ENCODE measurements at places on chromosomes 2 and 18.
A peak's percentile ranks its signal among the peaks of the same experiment; 100 is the strongest.

- DNase-seq = no peak
Measured at GRCh38 chr2:54572636-54573536, 116.8 kb downstream of the SPTBN1 start.

DNA sequence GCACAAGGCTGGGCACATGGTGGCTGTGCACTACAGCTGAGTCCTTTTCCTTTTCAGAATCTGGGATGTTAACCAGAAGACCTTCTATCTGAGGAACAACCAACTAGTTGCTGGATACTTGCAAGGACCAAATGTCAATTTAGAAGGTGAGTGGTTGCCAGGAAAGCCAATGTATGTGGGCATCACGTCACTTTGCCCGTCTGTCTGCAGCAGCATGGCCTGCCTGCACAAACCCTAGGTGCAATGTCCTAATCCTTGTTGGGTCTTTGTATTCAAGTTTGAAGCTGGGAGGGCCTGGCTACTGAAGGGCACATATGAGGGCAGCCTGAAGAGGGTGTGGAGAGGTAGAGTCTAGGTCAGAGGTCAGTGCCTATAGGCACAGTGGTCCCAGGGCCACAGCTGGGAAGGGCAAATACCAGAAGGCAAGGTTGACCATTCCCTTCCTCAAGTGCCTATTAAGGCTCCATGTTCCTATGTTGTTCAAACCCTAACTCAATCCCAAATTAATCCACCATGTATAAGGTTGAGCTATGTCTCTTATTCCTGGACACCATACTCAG is 2.2 kb downstream of the IL1RN start:
- no peak for DNase-seq

DNA sequence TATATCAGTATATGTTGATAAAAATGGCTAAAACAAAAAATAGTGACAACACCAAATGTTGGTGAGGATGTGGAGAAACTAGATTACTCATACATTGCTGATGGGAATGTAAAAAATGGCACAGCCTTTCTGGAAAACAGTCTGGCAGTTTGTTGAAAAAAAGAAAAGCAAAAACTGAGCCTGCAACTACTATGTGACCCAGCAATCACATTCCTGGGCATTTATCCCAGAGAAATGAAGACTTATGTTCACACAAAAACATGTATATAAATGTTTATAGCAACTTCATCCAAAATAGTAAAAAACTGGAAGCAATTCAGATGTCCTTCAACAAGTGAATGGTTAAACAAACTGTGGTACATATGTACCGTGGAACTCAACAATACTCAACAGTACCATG is 7.5 kb upstream of the KDSR start:
- DNase-seq = no peak

GRCh38 chr2:221571551-221572218 is 419 bp downstream of the EPHA4 start:
- no peak for DNase-seq

DNA sequence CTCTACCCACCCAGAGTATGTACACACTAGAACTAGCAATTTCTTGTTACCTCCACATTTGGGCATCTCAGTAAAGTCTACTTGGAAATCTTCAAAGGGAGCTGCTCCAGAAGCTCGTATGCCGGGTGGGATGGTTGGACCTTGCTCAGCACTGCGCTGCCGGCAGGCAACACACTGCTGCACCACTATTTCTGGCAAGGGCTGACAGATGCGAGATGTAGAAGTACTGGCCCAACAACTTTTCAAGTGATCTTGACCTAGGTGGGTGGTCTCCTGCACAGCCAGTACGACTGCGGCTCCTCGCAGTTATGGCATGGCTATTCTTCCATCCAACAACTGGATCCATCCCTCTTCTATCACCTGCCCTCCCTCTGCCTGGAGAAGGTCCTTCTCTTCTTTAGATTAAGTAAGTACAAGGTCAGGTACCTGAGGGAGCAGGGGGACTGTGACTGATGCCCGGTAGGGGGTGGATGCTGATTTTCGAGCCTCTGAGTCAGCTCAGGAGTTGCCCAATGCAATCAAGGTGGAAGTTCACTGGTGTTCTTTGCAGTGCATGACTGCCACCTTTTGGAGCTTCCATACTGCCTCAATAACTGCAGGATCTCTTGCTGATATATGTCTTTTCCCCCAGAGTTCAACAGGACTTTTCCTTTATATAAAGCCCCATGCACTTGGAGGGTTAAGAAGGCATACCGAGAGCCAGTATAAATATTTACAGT is 100.4 kb upstream of the SLC1A4 start:
- no peak for DNase-seq

GRCh38 chr2:72116081-72116533 is 31.6 kb downstream of the CYP26B1 start:
- peak; percentile 8 for DNase-seq

GRCh38 chr2:85310330-85310729 is 17.5 kb downstream of the TGOLN2 start:
- DNase-seq = no peak
